CMK (cell line): ENCODE measurements at places on chromosomes 5 and 9.

- no peak for DNase-seq
Measured at GRCh38 chr5:7209658-7210057, 186.3 kb upstream of the ADCY2 start.

- DNase-seq: no peak
Measured at GRCh38 chr5:1750469-1750868, 49.2 kb downstream of the MRPL36 start.

DNA sequence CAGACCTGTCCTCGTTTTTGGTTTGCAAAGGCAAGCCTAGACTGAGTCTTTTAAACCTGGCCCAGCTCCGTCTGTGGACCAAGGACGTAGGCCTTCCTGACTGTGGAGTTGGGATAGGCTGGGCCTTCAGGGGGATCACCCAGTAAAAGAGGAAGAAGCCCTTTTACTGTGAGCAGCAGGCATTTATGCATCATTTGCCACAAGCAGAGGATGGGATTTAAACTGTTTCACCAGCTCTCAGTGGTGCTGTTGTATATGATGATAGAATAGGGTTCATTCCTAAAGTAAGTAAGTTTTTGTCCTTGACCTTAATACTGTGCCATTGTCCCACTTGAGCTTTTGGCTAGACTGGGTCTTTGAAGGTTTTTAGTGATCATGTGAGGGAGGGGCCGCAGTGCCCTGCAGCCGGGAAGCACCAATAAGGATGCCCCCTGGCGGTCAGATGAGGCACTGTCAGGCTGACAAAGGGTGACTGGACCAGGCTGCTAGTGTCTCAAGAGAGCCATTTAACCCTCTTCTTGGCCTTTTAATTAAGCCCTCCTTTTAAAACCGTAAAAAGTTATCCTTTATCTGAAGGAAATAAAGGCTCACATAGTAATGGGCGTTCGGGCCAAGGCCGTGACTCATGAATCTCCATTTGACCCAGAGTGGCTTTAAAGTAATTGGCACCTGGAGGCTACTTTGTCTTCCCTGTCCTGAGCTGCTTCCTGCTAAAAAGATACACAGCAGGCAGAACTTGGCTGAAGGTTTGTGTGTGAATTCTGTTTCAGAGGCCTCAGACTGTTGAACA is 74.0 kb downstream of the UBAP1 start:
- DNase-seq: peak; percentile 45

DNA sequence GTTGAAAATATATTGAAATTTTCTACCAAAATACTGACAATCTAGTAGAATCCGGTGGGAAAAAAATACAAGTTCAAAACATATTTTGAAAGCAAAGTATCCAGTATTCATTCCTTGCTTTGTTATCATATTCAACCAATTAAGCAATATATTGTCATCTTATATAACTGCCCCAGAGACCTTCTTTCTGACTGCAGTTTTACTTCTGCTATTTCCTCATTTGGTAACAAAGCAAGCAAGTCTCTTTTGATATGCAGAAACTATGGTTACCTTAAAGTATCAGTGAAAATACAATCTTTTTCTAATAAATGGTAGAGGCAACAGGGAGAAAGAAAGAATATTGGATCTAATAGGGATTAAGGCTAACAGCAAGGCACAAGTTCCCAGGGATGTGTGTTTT is 663.7 kb upstream of the MEF2C start:
- no peak for DNase-seq

- peak; percentile 39 for DNase-seq
Measured at GRCh38 chr5:126972062-126972895, 58.1 kb downstream of the MARCHF3 start.

DNA sequence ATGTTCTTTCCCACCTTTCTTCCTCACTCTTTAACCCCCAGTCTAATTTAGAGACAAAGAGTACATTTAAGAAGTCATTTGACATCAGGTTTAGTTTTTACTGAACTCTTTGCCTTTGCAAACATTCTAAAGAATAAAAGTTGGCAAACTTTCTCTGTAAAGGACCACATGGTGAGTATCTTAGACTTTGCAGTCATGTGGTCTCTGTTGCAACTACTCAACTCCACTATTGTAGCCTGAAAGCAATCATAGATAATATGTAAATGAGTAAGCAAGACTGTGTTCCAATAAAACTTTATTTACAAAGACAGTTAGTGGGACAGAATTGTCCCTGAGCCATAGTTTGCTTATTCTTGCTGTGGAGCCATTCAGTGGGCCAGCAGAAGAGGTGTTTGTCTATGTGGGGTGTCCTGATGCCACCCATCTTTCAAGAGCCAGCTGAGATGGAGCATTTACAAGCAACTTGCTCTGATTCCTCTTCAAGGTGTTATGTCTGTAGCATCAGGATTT is 25.4 kb downstream of the ABLIM3 start:
- DNase-seq: no peak

- DNase-seq: no peak
Measured at GRCh38 chr5:144192661-144193060, 22.0 kb downstream of the KCTD16 start.

DNA sequence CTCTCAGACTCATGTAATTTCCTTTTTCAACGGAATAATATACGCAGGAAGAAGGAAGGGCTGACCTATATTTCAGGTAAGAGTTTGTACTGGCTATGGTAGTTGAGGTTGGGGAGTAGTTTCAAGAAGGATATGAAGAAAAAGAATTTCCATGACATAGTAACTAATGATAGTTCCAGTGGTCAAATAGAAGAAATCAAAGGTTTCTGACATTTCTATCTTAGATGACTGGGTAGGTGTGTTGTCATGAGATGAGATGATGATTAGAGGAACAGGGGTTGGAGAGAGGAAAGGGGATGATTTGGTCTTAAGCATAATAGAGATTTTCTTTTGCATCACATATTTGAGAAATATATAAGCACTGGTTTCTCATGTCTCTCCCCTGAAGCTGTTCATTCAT is 166.0 kb downstream of the SPATA31D1 start:
- no peak for DNase-seq

GRCh38 chr5:1255081-1255561 is 29.9 kb downstream of the SLC6A18 start:
- DNase-seq: no peak

- DNase-seq: no peak
Measured at GRCh38 chr5:133373121-133373870, 239.0 kb downstream of the FSTL4 start.

GRCh38 chr9:97851446-97851883 is 1.6 kb upstream of the FOXE1 start:
- DNase-seq: no peak

GRCh38 chr5:95988094-95988493 is 26.4 kb upstream of the ELL2 start:
- no peak for DNase-seq

- DNase-seq: no peak
Measured at GRCh38 chr5:112965733-112966306, 10.8 kb upstream of the DCP2 start.

DNA sequence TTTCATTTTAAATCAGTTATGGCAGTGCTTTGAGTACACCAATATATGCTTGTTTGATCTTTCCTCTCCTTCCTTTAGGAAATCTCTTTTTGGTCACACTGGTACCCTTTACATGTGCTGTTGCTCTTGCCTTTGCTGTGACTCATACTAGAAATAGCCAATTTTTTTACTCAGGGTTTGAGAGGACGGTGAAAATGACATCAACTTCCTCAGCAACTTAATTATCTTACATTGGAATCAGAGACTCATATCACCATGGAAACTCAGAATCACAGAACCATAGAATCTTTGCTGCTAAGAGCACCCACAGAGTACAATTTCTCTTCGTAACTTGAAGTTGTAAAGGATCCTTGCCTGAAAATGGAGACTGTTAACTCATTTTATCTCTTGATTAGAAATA is 13.8 kb upstream of the ZNF300 start:
- no peak for DNase-seq

DNA sequence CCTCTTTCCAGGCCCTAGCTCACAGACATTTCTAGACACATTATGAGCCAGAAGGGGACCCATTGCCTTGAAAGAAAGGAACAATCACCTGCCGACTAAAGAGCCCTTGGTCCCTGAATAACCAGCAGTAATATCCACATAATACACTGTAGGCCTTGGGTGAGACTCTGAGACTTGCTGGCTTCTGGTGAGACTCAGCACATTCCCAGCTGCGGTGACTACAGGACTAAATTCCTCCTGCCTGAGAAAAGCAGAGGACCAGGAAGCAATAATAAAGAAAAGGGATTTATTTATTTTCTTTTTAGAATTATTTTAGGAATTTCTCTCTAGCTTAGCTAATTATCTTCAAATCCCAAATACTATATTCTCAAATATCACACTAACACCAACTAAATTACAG is 87.8 kb upstream of the RGS7BP start:
- DNase-seq: no peak

GRCh38 chr9:99103901-99104458 is 933 bp upstream of the TGFBR1 start:
- no peak for DNase-seq

GRCh38 chr5:146805081-146805480 is 73.5 kb downstream of the PPP2R2B start:
- DNase-seq: no peak

DNA sequence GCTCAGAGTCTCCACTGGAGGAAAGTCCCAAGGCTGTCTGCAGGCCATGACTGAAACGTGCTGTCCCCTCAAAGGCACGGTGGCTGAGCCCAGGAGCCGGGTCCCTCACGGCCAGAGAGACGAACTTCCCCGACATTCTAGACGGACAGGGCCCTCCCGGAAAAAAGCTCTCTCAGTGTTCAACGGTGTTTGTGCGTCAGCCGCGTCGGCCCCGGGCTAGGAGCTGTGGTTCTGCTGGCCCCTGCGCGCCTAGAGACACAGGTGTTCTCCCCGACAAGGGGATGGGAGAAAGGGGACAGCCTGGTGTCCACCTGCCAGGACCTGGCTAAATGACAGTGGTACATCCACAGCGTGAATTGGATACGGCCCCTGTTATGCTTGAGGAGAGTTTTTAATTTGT is 5.8 kb upstream of the GPSM1 start:
- DNase-seq: no peak

GRCh38 chr5:126597156-126597555 is 2.1 kb upstream of the ALDH7A1 start:
- DNase-seq: no peak

GRCh38 chr9:672851-673250 is 168.6 kb upstream of the DMRT1 start:
- no peak for DNase-seq

DNA sequence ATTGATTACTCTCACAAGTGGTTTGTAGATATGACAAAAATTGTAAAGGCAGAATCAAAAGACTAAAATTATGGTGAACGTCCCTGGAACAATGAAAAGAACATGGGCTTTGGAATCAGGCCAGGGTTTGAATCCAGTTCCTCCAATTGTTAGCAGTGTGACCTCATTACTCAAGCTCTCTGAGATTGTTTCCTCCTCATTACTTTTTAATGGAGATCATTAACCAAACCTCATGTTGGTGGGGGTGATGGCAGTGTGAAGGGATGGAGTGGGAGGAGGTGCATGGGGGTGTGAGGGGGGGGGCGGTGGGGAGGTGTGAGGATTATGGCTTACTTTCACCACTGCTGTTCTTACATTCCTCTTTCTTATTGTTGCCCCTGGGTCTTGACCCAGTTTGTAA is 44.1 kb upstream of the FOXE1 start:
- no peak for DNase-seq

- DNase-seq: no peak
Measured at GRCh38 chr9:13597427-13597826, 317.9 kb upstream of the MPDZ start.

DNA sequence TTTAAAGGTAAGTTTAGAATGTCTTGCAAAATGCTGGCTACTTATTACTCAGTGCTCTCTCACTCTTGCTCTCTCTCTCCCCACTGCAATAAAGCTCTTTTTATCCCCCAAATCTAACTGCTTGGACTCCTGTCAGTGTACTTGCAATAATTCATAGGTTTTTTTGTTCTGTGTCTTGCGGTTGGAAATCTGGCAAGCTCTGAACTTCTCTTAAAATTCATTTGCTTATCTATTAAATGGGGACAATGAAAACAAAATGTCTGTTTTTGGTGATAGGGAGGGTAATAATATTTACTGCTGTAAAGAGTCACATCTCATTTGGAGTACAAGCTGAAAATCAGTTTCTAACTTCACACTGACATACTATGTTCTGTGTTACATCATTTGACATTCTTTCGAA is 18.7 kb upstream of the OR13D1 start:
- DNase-seq: no peak

GRCh38 chr9:28503573-28503972 is 930.3 kb upstream of the C9orf72 start:
- no peak for DNase-seq

DNA sequence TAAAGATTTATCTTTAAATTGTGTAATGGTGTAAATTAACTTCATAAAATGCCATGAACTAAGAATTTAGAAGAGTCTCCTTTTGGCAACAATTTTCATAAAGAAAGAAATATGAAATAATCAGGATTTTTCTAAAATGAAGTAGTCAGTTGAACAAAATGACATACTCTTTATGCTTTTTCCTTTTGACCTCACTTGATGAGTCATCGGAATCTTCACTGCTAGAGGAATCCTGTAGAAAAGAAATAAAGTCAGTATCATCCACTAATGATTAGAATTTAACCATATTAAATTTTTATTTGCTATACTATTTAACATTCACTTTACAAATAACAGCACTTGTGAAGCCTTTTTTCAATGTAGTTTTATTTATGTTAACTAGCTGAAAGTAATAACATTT is 26.1 kb downstream of the CHD1 start:
- DNase-seq: no peak

DNA sequence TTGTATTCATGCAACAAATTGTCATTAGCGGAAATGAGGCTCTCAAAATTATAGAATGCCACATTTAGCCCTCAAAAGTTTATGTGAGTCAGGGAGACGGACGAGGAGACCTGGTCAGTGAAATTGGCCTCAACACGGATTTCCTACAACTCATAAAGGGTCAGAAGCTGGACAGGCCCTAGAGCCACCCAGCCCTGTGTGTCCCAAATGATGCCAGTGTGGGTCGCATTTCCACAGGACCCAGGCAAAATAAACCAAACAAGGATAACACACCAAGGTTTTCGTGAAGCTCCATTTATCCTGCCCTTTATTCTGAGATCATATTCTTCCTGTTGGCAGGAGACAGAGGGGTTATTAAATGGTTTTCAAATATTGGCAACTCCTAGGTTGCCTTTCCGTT is 72.0 kb upstream of the COL5A1 start:
- DNase-seq: no peak

- DNase-seq: no peak
Measured at GRCh38 chr5:177575488-177575887, 16.5 kb upstream of the TMED9 start.

- no peak for DNase-seq
Measured at GRCh38 chr5:156591631-156592030, 258.5 kb upstream of the PPP1R2B start.
